ENCODE measurements at places on chromosomes 13 and 19.

DNA sequence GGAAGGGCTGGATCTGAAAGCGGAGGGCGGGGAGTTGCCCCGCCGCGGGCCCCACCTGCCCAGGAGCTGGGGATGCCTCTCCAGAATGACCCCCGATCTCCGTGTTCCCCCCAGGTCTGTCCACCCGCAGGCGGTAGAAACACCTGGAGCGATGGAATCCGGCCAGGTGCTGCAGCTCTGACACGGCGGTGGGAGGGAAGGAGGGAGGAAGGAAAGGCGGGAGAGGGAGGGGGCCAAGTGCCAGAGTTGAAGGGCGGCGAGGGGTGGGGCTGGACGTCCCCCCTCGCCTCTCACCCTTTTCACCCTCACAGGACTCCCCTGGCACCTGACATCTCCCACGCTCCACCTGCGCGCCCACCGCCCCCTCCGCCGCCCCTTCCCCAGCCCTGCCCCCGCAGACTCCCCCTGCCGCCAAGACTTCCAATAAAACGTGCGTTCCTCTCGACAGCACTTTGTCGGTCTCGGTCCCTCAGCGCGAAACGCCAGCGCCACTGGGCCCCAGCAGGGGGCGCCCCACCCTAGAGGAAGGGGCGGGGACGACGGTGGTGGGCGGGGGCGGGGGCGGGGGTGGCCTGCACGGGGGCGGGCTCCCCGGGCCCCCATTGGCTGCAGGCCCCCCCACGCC lies 337 bp upstream of the FXYD7 start:
- peak; percentile 55 for DNase-seq

- no peak for DNase-seq
These were observed 1431.0 kb upstream of the ATXN8OS start for GRCh38 chr13:68676513-68677115.

GRCh38 chr13:83340170-83340569 lies 542.1 kb downstream of the SLITRK1 start:
- no peak for DNase-seq

DNA sequence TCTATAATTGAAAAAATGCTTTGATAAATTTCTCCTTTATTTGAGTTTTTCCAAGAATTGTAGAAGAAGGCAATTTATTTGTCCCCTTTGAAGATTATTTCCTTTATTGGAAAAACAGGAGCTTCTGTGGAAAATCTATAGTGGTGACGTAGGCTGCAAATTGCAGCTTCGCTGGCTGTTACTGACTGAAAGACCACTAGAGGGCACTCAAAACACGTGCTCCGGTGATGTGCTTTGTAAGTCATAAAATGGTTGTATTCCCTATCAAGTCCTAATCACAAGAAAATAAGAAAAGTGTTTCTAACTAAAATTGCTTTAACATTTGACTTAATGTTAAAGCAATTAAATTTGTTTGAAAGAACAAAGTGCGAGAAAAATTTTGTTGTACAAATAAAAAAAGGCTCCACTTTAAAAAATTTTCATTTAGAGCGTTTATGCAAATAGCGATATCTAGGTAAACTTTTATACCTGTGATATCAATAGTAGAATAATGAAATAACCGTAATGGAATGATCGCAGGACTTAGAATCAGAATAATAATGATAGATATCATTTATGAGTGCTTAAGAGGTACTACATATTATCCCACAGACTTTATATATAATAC lies 638.2 kb upstream of the SPRY2 start:
- peak; percentile 25 for DNase-seq

DNA sequence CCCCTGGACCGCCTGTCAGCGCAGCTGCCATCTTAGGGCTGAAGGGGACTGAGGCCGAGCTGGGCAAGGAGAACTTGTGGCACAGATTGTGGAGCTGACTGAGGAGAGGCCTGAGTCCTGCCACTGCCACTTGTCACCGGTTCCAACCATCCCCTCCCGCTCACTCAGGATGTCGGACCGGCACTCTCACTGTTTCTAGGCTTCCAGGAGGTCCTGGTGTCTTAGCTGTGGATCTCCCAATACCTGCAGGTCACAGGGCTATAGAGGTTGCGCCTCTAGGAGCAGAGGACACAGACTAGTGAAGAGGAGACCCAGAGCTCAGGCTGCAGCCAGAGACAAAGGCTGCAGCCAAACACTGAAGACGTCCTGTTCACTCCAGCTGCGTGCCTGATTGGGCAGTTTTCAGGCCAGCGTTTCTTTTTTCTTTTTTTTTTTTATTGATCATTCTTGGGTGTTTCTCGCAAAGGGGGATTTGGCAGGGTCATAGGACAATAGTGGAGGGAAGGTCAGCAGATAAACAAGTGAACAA lies 15.3 kb upstream of the ZNF486 start:
- no peak for DNase-seq

- DNase-seq = no peak
These were observed 153.5 kb downstream of the HS6ST3 start for GRCh38 chr13:96243376-96243775.

DNA sequence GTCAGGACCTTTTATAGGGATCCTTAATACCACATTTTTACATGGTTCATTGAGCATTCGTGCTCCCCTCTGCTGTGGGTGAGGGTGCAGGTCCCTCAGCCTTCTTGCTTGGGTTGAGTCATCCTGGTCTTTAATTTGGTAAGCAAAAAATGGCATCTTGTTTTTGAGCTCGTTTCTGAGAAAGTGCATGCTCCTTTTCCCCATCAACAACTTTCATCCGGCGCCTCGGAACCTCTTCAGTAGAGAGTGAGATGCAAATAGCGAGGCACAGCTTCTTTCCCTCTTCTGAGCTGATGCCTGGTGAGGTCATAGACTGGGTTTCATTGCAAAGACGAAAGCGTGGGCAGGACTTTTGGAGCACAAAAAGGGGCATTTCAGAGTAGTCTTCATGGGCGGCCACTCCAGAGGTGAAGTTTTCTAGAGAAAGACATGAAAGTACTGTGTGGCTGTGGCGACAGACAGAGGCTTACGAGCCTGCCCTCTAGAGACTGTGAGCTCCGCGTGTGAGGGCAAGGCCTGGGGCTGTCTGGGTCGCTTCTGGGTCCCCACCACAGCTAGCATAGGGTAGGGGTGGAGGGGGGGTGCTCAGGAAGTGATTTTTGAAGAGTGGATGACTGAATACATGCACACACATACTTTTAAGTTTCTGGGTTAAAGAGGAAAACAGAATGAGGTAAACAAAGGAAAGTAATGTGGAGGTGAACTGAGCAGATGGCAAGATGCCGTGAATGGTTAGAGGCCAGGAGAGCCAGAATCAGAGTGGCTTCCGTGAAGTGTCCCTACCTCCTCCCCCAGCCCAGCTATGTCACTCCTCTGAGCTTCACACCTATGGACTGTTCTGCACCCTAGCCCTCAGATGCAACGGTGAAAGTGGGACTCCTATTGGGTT lies 44.3 kb downstream of the BBC3 start:
- DNase-seq = no peak

GRCh38 chr19:14672188-14672872 lies 2.3 kb downstream of the ADGRE3 start:
- no peak for DNase-seq

- DNase-seq = no peak
These were observed 6.9 kb downstream of the CTU1 start for GRCh38 chr19:51101171-51101865.

DNA sequence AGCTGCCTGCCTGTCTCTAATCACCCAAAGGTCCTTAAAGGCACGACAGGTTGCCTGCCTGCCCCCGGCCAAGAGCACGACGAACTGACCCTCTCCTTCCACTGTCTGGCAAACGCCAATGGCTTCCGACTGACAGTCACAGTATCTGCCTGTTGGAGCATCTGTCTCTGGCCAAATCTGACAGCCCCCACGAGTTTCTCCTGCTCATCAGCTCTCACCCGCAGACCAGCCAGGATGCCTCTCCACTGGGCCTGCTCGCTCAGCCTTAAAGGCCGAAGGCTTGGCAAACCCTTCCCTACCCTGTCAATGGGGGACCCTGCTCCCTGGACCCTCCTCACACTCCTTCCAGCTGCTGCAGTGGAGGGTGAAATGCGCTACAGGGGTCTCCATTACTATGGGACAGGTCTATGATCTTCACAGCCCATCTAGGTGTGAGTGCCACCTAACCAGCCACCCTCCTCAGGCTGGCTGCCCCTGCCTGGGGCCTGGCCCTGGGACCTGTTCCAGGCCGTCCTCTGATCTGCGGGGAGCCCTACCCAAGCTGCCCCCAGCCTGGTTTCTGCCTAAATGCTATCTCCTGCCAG lies 932 bp downstream of the FAM83E start:
- DNase-seq = no peak

DNA sequence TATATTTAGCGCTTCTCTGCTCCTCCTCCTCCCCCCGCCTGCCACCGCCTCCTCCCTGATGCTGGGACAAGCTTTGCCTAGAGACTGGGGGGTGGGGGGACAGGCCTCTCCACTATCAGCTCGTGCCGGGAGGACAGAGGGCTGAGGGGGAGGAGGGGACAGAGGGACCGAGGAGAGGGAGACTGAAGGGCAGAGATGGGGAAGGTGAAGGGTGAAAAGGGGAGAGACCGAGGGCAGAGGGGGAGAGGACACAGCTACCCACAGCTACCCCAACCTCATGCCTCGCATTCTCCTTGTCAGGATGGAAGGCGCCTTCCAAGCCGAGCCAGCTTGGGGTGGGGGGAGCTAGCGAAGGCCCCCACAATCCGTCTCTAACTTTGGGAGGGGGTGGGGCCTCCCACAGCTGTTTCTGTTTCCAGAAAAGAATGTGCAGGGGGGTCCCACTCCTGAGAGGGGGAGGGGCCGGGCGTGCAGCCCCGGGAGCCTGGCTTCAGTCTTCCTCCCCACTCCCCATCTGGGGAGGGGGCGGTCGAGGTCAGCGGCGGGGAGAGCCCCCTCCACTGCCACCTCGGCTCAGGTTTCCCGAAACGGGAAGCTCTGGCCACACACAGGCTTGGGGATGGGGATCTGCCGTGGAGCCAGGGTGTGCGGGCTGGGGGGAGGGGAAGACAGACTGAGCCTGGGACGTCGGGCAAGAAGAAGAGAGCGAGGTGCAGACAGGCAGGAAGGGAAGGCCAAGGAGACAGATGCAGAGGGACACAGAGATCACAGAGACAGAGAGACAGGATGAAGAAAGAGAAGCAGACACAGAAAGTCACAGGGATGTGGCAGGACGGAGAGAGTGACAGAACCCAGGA lies 1.6 kb downstream of the DACT3 start:
- DNase-seq = peak; percentile 60

DNA sequence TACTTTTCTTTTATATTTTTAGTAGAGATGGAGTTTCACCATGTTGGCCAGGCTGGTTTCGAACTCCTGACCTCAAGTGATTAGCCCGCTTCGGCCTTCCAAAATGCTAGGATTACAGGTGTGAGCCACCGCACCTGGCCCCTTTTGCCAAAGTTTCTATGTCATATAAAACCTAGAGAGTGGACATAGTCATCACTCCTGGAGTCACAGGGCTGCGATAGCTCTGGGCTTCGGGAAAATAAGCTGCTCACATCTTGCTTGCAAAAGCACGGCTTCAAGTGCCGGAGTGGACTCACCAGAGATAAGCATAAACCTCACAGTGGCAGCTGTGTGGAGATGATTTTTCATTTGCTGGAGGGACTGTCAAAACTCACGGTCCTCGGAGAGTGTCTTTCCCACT lies 171.2 kb downstream of the TEX29 start:
- DNase-seq = no peak

GRCh38 chr19:55677572-55678028 lies 2.6 kb downstream of the EPN1 start:
- no peak for DNase-seq

GRCh38 chr13:93797463-93797862 lies 570.9 kb downstream of the GPC6 start:
- no peak for DNase-seq

- peak; percentile 61 for DNase-seq
These were observed at the start of gene ZNF154 for GRCh38 chr19:57708641-57709361. Gene ZNF154, minus strand, starts transcription at chr19:57709204. Its CDS starts 233 bp downstream, at chr19:57708971.

DNA sequence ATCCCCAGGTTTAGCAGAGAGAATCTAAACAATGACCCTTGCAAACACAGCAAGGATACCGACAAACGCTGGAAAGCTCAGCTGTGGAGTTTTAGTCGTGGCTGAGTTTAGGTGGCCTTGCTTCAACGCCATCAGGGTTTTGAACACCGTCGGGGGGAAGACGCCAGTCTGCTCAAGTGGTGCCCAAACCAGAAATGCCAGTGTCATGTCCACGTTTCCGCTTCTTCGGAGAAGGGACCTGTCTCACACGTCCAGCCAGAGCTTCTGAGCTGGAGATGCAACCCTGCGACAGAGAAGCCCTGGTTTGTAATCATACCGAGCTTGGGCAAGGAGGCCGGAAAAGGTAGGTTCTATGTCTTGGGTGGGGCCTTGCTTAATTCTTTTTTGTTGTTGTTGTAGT lies 42.6 kb upstream of the ATP11A start:
- no peak for DNase-seq

DNA sequence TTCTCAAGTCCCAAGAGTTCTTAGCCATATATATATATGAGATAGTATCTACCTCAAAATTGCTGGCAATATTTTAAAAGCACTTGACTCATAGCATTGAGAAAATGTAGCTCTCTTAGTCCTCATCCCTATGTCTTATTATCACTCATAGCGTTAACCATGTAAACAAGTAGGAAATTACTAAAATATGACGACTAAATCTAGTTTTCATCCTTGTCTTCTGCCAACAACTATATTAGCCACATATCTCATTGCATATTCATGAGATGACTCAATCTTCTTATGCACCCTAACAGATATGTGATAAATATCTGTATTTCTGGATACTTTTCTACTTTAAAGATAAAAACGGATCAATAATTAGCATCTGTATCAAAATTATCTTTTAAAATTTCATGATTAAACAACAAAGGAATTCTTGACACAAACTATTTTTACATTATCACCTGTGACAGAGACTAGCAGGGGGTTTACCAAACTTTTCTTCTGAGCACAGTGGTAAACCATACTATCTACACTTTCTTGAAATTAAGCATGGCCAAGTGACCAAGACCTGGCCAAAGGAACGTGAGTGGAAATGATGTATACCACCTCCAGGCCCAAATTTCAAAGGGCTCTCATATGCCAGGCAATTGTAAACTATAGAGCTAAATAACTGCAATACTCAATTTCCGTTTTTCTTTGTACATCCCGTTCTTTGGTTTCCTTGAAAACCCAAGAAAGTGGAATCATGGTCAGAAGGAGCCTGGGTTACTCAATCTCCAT lies 45.7 kb downstream of the ZC3H13 start:
- no peak for DNase-seq

GRCh38 chr19:52296400-52296772 lies 583 bp upstream of the ZNF480 start:
- no peak for DNase-seq
